ENCODE measurements at places on chromosomes 2 and 18.

DNA sequence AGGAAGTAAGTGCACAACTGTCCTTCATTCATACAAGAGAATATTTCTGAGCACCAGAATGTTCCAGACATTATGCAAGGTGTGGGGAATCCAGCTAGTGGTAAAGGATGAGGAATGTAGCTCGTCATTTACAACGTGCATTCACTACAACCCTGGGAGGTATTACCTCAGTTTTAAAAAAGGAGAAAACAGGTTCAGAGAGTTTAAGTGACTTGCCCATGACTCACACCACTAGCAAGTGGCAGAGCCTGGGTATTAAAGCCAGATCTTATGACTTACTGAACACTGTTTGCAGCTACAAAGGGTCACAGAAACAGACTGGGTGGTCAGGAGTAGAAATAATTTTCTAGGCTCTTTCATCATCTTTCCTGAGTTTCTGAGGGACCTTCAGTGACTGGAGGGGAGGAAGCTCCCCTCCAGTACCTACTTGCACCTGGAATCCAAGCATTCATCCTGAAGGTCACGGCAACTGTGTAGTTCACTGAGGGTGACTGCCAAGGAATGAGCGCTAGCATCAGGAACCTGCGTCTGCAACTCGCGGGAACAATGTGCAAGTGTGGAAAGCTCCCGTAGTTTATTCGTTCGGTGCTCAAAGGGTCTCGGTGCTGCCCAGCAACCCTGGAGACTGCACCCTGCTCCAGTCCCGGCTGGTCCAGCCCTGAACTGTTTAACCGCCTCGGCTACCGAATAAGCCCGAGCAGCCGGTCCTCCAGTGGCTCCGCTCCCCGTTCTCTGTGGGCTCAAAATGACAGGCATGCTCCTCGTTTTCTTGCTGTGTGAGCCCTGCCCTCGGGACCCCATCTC lies 647 bp downstream of the CCDC121 start:
- DNase-seq: no peak

- no peak for DNase-seq
Measured at GRCh38 chr2:25430556-25430955, 88.8 kb upstream of the DNMT3A start.

DNA sequence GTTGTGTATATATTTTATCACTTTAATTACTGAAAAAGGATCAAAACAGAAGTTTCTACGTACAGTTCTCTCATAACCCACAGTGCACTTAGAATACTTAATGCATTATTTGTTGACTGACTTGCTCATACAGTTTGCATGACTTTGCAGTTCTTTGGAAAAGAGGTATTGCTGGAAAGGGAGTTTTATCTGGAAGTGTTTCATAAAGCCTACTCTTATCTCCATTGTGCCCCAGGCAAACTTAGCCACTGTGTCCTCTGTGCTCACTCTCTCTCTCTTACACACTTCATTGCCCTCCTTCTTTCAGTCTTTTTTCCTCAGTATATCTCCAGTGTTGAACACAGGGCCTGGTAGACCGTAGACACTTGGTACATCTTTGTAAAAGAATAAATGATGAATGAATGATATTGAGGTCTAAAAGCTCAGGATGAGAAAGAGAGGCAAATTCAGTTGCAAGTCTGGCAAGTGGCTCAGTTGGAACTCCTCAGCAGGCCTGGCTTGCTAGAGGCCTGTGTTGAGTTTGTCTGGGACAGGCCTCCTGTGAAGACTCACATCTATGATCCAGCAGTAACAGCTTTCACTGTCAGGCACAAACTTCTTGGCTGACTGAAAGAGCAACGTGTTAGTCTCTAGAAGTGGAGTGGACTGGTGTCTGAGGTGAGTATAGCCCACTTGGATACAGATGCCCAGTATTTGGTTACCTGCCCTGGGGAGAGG lies 56.1 kb downstream of the SETBP1 start:
- DNase-seq: no peak

DNA sequence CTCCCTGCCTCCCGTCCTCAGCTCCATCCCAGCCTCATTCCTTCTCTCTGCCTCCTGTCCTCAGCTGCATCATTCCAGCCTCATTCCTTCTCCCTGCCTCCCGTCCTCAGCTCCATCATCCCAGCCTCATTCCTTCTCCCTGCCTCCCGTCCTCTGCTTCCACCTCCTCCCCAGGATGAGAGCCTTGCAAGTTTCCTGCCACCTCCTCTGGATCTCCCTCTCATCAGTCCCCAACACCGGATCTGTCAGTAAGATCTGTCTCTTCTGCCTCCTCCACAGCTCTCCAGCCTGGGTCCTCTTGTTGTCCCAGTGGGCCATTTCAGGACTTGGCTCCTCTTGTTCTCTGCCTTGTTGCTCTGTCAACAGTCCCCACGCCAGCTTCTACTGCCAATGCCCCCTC lies 130.9 kb downstream of the NDUFA10 start:
- DNase-seq: no peak

GRCh38 chr2:133457861-133458260 lies 110.4 kb downstream of the NCKAP5 start:
- DNase-seq: no peak

- no peak for DNase-seq
Measured at GRCh38 chr2:54839461-54840255, 116.2 kb downstream of the EML6 start.

DNA sequence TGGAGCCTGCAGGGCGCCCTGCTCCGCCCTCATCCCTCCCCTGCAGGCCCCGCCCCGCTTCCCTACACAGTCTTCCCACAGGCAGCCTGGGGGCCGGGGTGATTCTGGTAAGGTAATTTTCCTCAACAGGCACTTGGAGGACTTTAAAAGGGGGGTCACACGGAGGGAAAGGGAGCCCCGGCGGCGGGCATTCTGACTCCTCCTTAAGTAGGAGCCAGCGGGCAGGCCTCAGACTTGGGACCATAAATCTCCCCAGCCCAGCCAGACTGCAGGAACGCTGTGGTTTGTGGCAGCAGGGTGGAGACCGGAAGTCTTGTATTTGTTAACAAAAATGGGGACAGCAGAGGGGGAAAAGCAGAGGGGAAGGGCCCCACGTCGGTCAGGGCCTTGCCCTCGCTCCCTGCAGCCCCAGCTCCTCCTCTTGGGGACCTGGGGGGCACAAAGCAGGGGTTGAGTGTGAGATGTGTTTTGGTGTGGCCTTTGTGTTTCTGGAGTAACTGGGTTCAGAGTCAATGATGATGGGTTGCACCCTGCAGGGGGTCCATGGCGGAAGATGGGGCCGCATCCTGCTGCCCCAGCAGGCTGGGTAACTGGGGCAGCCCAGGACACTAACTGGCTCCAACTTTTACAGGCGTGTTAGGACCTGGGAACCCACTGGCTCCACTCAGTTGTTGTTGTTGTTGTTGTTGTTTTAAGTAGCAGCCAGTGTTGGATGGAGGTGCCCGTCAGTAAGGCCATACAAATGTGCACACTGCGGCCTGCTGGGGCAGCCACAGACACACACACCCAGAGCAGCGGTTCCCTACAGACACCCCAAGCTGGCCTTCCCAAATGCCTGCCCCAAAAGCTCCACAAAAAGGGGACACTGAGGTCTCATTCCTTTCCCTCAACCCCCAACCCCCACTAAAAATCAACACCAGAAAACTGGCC lies 27.7 kb downstream of the SMAD7 start:
- DNase-seq: peak; percentile 74

DNA sequence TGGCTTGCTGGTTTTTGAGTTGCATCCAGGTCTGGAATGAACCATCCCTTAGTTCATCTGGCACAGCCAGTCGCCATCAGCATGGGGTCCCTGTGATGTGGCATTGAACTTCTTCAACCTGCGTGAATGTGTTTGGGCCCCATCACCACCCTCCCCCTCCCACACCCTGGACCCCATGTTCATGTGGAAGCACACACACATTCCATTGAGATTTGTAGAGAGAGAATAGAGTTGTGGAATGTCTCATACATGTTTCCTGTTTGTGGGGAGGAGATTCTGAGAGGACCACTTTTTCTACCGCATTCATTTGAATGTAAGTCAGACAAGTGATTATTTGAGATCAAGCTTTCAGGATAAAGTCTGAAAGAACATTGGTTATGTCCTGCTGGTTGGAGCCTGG lies 117.6 kb upstream of the EML6 start:
- DNase-seq: no peak

GRCh38 chr2:37526323-37526722 lies 145.1 kb downstream of the CDC42EP3 start:
- DNase-seq: no peak

DNA sequence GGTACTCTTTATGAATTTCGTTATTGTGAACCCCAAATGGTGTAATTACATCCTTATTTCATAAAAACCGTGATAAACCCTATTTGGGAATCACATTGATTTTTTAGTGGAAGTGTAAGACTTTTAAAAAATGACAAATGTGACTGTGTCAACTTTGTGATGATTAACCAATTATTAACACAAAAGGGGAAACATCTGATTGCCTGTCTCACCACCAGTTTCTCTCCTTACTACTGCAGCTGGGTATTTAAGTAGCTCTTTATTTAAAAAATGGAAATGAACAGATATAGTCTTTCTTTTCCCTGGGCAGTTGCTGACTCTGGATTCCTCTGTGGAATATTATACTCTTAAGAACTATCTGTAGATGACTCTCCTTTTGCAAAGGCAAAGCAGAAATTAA lies 11.6 kb upstream of the RPE start:
- no peak for DNase-seq

DNA sequence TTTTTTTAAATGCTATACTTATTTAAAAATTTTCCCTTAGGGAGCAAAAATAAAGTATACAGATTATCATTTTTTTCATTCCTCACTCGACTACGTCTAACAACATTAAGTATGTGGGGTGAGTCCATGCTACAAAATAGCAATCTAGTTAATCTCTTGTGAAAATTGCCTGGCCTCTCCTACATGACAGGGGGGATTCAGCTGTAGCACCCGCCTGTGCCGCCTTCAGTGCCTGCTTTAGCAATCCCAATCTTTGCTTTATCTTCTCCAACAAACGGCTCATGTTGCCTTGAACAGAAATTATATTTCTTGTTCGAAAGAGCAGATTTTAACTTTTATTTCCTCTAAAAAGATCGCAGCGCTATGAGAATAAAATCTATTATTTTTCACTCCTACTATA lies 2.4 kb upstream of the SOX11 start:
- no peak for DNase-seq

GRCh38 chr2:162521871-162522650 lies 178.1 kb downstream of the GCA start:
- no peak for DNase-seq

DNA sequence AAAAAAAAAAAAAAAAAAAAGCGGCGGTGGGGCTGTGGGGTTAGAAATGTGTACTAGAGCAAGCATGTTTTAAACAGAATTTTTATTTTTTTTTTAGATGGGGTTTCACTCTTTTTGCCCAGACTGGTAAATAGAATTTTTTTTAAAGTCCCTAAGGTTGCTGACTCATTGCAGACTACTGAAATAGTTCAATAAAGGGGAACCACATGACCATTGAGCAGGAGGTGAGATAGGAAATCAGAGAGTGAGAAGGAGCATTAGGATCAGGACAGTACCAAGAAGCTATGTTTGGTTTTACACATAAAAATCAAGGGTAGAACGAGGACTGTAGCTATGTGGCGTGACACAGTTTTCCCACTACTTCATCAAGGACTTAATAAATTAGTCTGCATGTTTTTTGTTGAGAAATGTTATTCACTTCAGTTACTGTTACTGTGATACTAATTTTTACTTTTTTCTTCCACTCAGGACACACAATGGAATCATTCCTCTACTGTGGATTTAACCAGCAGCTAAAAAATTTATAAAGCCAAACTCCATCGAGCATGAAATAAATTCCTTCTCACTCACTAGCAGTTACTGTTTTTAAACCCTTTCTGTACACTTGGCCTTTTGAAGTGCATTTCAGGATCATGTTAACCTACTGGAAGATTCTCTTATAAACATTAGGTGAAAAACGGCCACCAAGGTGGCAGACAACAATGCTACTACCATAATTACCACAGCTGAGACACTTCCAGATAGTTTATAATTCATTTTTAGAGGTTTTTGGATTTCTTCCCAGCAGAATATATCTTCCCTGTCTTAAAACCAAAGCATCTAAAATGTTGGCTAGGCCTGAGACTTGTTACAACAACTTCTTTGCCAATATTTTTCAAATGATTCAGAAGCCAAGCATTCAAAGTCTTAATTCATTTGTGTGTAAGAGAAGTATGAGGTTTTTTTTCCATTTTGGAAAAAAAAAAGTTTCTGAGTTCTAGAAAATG lies 33.2 kb downstream of the LAMA1 start:
- DNase-seq: no peak

GRCh38 chr2:62577994-62578781 lies 72.2 kb upstream of the TMEM17 start:
- DNase-seq: no peak

GRCh38 chr2:191533693-191534180 lies 144.2 kb upstream of the NABP1 start:
- no peak for DNase-seq

DNA sequence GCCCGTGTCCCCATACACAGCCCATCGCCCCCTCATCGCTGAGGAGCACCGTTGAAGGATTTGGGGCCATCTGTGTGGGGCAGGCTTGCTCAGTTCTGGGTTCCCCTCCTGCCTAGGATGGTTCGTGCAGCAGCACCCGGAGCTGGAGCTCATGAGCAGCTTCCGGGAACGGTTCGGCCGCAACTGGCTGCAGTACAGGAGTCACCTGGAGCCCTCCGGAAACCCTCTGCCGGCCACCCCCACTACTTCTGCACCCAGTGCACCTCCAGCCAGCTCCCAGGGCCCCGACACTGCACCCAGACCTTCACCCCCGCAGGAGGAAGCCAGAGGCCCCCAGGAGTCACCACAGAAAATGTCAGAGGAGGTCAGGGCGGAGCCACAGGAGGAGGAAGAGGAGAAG lies 10.3 kb downstream of the STK11IP start:
- no peak for DNase-seq

GRCh38 chr18:2709316-2709715 lies 53.8 kb downstream of the SMCHD1 start:
- no peak for DNase-seq

GRCh38 chr2:13481201-13481600 lies 764.5 kb downstream of the TRIB2 start:
- no peak for DNase-seq

GRCh38 chr2:224025874-224026273 lies 13.2 kb downstream of the SERPINE2 start:
- DNase-seq: no peak

GRCh38 chr18:48098538-48098937 lies 168.1 kb upstream of the SMAD2 start:
- no peak for DNase-seq

DNA sequence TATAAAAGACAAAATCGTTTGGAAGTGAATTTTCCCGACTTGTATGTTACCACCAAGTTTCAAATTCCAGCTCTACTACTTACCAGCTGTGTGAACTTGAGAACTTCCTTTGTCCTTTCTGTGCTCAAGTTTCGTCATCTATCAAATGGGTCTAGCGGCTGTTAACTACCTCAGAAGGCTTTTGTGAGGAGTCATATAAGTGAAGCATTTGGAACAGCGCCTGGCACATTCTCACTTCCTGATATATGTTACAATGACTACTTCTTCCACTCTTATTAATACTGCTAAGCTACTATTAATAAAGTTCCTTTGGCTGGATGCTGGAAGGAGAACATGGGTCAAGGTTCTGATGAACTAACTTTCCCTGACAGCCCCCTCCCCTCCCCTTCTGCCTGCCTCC lies 104.5 kb downstream of the MEIS1 start:
- DNase-seq: no peak

Data from hematopoietic multipotent progenitor cell (in vitro differentiated cells).